NCI-H526 treated with DMSO at 0.1 percent for 48 hours (cell line): ENCODE measurements at places on chromosomes 13 and 19.
A peak's percentile ranks its signal among the peaks of the same experiment; 100 is the strongest.

GRCh38 chr19:33395561-33396550 is 22.3 kb downstream of the CEBPG start:
- DNase-seq: no peak

GRCh38 chr13:85738696-85739320 is 60.4 kb downstream of the SLITRK6 start:
- DNase-seq: no peak

DNA sequence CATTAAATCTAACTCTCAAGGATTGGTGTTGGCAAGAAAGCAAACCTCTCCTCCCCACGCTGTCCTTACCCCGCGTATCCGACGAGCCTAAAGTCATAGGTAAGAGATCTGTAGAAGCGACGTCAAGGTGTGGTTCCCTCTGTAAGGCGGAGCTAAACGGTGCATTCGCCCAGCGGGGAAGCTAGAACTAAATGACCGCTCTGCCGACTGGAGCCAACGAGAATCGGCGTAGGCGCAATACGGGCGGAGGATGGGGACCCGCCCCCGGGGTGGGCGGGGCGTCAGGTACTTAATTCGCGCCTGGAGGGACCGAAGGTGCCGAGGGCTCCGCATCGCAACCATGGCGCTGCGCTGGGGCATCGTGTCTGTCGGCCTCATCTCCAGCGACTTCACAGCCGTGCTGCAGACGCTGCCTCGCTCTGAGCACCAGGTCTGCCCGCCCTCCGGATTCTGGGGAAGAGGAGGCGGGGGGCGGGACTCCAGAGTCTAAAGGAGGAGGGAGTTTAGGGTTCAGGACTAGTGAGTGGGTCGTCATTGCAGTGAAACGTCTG is at the start of gene DHDH:
Gene DHDH, plus strand, starts transcription at position 318 of the 551 bp plus-strand sequence. Its CDS starts 23 bp downstream, at position 341.
- peak; percentile 89 for DNase-seq

DNA sequence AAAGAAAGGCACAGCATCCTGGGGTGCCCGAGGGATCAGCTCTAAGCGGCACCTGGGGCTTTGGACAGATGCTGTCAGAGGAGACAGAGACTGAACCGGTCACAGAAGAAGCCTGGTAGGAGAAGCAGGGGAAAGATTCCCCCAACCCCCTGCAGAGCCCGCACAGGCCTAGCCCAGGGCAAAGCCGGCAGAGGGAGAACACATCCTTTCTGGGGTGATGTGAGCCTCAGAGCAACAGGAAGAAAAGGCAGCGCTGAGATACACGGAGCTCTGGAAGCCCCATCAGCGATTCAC is 101.2 kb downstream of the CRYL1 start:
- DNase-seq: no peak

- no peak for DNase-seq
Observed at GRCh38 chr19:21848706-21849105, 12.7 kb upstream of the ZNF43 start.

GRCh38 chr19:11463391-11463790 is 17.5 kb downstream of the ELAVL3 start:
- DNase-seq: no peak

- no peak for DNase-seq
Observed at GRCh38 chr19:14187561-14187960, 18.4 kb downstream of the ADGRL1 start.

DNA sequence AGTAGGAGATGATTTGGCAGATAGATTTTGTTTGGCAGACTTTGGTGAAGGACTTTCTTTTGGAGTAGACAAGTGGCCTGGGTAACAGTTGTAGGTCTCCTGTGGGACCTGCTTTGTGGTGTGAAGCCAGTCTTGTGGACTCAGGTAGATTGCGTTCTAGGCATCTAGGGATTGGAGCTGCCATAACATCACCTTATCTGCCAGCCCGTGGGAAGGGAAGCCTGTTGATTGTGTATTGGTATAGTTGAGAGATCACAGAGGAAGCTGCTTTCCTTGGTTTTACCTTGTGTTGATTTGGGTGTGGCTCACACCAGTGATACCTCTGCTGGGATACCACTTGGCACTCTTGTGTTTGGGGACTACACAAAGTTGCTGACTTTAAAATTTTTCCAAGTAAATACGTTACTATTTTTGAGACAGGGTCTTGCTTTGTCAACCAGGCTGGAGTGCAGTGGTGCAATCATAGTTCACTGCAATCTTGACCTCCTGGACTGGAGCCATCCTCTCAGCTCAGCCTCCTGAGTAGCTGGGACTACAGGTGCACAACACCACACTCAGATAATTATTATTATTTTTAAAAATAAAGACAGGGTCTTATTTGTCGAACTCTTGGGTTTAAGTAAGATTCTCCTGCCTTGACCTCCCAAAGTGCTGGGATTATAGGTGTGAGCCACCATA is 7.8 kb downstream of the HNRNPM start:
- no peak for DNase-seq

DNA sequence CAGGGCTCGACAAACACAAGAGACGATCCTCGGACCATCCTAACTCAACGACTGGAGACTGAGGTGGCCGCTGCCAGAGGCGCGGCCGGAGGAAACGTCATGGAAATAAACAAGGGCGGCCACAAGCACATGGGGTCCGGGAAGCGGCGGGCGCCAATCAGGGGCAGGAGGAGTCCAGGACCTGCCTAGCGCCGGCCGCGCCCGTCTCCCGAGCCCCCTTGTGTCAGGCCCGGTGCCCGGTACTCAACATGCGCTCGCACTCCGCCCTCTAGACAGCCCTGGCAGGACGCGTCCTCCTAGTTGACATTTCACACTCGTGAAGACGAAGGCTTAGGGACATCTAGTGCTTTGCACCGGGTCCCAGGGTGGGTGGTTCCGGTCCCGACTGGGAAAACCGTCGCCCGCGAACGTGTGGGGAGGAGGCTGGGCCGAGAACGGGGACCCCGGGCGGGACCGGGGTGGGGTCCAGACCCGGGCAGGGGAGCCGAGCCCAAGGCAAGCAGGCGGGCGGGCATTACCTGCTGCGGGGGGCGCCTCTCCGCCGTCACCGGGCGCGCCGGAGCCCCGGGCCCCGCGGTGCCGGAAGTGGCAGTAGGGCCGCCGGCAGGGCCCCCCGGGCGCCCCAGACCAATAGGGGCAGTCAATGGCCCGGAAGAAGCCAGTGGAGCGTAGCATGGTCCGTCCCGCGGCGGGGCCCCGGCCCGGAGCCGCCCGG is 442 bp downstream of the REXO1 start:
- no peak for DNase-seq

GRCh38 chr13:113955691-113956090 is 18.2 kb downstream of the C13orf46 start:
- DNase-seq: no peak

DNA sequence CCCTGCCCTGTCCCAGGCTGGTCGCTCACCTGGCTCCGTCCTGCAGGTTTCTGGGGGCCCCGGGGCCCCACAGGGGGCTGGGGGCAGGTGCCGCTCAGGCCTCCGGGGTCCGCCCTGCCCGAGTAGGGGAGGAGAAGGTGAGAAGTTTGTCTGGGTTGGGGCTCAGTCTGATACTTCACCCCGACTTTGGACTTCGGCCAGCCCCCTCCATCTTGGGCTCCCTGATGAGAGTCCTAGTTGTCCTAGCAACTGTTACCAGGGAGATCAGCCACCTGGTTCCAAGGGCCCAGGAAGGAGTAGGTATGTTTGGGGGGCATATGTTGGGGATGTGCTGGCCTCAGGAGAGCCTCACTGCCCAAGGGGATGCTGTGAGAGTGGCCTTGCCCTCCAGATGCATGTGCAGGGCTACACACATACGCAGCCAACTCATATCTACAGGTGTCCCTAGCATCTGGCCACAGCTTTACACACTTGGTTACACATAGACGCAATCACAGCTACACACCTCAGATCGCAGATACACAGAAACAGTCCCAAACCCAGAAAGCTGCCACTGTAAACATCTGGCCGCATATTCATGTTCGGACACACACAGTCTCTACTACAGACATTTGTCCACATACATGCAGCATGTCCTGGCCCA is 3.4 kb downstream of the NUMBL start:
- DNase-seq: no peak

GRCh38 chr19:7915250-7916102 is 846 bp downstream of the TGFBR3L start:
- no peak for DNase-seq
